Left kidney (tissue), 8 donors: ENCODE measurements at places on chromosomes 7 and 10. TPM values are rescaled to one million over a fixed set of nuclear protein-coding genes. Genes with fewer than 3 reads are reported as not detected.

The CYP26A1 gene
- polyA plus RNA-seq = not detected

The PODXL gene
- 786 TPM for polyA plus RNA-seq

The ZNF32 gene
- 65.8 TPM for polyA plus RNA-seq

The PNLIP gene
- not detected for polyA plus RNA-seq

The NME8 gene
- not detected for polyA plus RNA-seq

The CDC123 gene
- polyA plus RNA-seq = 132 TPM

The LIPK gene
- not detected for polyA plus RNA-seq

The CUBN gene
- polyA plus RNA-seq = 276 TPM

The HNRNPH3 gene
- 431 TPM for polyA plus RNA-seq

The CYCS gene
- 149 TPM for polyA plus RNA-seq

The JAKMIP3 gene
- polyA plus RNA-seq = 0.25 TPM

The LDB1 gene
- polyA plus RNA-seq = 125 TPM

The SSC4D gene
- polyA plus RNA-seq = 4.3 TPM

The SH2B2 gene
- 2.5 TPM for polyA plus RNA-seq

The FKBP9 gene
- 174 TPM for polyA plus RNA-seq

The LIPN gene
- not detected for polyA plus RNA-seq

The PIP gene
- not detected for polyA plus RNA-seq

The UTF1 gene
- not detected for polyA plus RNA-seq

The CRTAC1 gene
- polyA plus RNA-seq = 24.7 TPM

The RSPH10B gene
- polyA plus RNA-seq = 0.43 TPM

The GNAT3 gene
- not detected for polyA plus RNA-seq

The PNLIPRP1 gene
- 0.13 TPM for polyA plus RNA-seq

The LIPF gene
- 0.47 TPM for polyA plus RNA-seq

The GIMAP2 gene
- polyA plus RNA-seq = 7.2 TPM

The ZCCHC24 gene
- 19.8 TPM for polyA plus RNA-seq

The PNLIPRP3 gene
- not detected for polyA plus RNA-seq

The TMEM140 gene
- polyA plus RNA-seq = 25.9 TPM

The CCL24 gene
- not detected for polyA plus RNA-seq

The FZD1 gene
- polyA plus RNA-seq = 53.5 TPM

The PIK3CG gene
- polyA plus RNA-seq = 2.7 TPM

The SPAM1 gene
- 0.10 TPM for polyA plus RNA-seq

The UCN3 gene
- 1.0 TPM for polyA plus RNA-seq

The OPALIN gene
- polyA plus RNA-seq = not detected

The MPP7 gene
- 8.8 TPM for polyA plus RNA-seq

The OR2A42 gene
- 1.8 TPM for polyA plus RNA-seq

The CACUL1 gene
- polyA plus RNA-seq = 43.7 TPM

The PRF1 gene
- polyA plus RNA-seq = 0.20 TPM

The GTF2IRD1 gene
- polyA plus RNA-seq = 65.9 TPM

The DDX21 gene
- polyA plus RNA-seq = 61.4 TPM

The CFAP46 gene
- polyA plus RNA-seq = 7.4 TPM

The MGAM2 gene
- polyA plus RNA-seq = 0.91 TPM

The CYP3A4 gene
- 0.42 TPM for polyA plus RNA-seq

The SFRP4 gene
- 2.2 TPM for polyA plus RNA-seq

The CLDN4 gene
- polyA plus RNA-seq = 56.5 TPM

The FBXO24 gene
- 2.6 TPM for polyA plus RNA-seq

The SHH gene
- 2.1 TPM for polyA plus RNA-seq

The CCDC7 gene
- polyA plus RNA-seq = 7.2 TPM

The MMD2 gene
- polyA plus RNA-seq = not detected

The UNCX gene
- 8.5 TPM for polyA plus RNA-seq

The ANKRD1 gene
- 0.86 TPM for polyA plus RNA-seq

The ASZ1 gene
- polyA plus RNA-seq = not detected

The GIMAP7 gene
- 12.4 TPM for polyA plus RNA-seq

The GIMAP4 gene
- polyA plus RNA-seq = 26.3 TPM

The VSTM4 gene
- polyA plus RNA-seq = 15.8 TPM

The BCL7B gene
- 40.5 TPM for polyA plus RNA-seq

The GCK gene
- polyA plus RNA-seq = 2.8 TPM

The CNPY1 gene
- not detected for polyA plus RNA-seq

The TLX1 gene
- polyA plus RNA-seq = not detected

The ZNF37A gene
- polyA plus RNA-seq = 24.4 TPM
